ENCODE measurements at places on chromosomes 5 and 9. TPM values are rescaled to one million over a fixed set of nuclear protein-coding genes. Genes with fewer than 3 reads are reported as not detected.

Gene GCNT4
- total RNA-seq = 3.0 TPM

Gene FAM153A
- total RNA-seq = 0.27 TPM

Gene ACTL7B
- total RNA-seq = not detected

Gene MYOT
- 32.4 TPM for total RNA-seq

Gene CPLANE1
- 51.0 TPM for total RNA-seq

Gene ZFP2
- total RNA-seq = 3.9 TPM

Gene LSM11
- 16.6 TPM for total RNA-seq

Measured in sigmoid colon (tissue), 7 donors.